ENCODE measurements at places on chromosomes 11 and 22.

GRCh38 chr11:42524534-42525227 lies 787.1 kb upstream of the API5 start:
- DNase-seq = peak; percentile 18

DNA sequence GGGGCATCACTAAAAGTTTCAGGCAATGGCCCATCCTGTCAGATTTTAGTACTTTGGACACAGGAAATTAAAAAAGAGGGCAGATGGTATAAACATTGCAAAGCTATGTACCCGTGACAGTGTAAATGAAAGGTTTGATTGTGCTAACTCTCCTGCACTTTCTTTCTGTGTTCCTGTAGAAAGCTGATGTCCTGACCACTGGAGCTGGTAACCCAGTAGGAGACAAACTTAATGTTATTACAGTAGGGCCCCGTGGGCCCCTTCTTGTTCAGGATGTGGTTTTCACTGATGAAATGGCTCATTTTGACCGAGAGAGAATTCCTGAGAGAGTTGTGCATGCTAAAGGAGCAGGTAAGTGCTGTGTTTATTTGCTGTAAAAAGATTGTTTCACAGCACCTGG lies 10.3 kb downstream of the CAT start:
- DNase-seq = no peak

DNA sequence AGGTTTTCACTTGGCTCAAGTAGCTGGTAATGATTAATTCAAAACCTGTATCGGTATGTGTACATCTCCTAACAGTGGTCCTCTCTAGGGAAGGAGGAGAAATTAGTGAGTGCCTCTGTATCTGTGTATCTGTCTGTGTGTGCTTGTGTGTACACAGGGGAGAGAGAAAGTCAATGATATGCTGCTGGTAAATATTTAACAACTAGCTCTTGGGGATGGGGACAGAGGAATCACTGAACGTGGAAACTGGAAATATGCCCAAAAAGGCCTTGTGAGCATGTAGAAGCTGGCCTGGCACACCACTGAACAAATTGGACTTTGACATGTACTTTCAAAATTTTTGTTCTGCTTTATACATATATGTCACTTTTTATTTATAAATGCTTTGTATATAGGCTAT lies 214.0 kb upstream of the SYN3 start:
- no peak for DNase-seq

- no peak for DNase-seq
Observed at GRCh38 chr11:68988491-68988890, 7.7 kb upstream of the MRGPRD start.

DNA sequence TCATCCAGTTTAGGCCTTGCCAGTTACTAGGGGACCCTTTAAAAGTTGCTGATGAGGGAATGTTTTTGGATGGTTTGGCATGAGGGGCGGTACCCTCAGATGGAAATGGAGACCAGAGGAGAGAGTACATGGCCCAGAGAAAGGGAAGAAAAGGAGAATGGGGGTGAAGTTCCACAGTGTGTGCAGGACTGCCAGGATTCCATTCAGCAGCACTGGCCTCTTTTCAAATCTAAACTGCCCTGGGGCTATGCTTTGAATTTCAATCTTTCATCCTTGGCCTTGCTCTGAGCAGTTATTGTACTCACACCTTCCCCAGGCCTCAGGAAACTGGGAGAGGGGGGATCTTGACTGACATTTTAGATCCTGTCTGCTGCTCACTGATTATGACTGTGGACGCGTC lies 3.0 kb downstream of the SLC3A2 start:
- no peak for DNase-seq

- no peak for DNase-seq
Observed at GRCh38 chr11:5065027-5065426, 4.3 kb upstream of the OR52E1 start.

GRCh38 chr11:15309296-15309695 lies 194.6 kb downstream of the INSC start:
- DNase-seq = no peak

- no peak for DNase-seq
Observed at GRCh38 chr11:128726458-128727139, 32.7 kb downstream of the FLI1 start.
